ENCODE measurements at places on chromosomes 4 and X.
A peak's percentile ranks its signal among the peaks of the same experiment; 100 is the strongest.

DNA sequence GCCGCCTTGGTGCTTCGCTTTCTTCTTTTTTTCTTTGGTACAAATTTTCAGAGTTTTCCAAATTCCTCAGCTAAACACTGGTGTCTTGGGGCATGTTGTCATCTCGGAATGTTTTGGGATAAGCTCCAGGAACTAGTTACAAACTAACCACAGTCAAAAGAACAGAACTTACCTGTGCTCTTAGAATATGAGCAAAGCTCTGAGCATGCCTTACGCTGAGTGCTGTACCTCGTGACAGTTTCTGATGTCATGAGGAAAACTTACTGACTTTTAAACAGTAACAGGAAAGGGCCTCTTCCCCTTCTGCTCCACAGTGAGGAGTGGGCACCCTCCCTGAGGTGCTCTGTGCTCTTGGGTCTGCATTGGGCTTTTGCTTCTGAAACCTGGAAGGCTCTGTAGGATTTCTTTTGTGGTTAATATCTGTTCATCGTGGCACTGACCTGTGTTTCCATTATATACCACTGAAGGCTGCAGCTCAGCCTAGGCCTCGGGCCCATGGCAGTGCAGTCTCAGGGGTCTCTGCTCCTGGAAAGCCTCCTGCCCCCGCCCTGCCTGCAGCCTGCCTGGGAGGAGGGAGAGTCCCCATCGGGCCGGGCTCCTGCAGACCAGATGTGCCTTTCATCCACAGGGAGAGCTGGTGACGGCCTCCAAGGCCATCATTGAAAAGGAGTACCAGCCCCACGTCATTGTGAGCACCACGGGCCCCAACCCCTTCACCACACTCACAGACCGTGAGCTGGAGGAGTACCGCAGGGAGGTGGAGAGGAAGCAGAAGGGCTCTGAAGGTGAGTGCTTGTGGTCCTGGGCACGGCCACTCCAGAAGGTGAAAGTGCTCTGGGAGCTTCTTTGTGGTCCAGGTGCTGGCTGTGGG lies 48.7 kb downstream of the NOP14 start:
- no peak for DNase-seq

GRCh38 chrX:13473442-13474163 lies 95.8 kb upstream of the EGFL6 start:
- peak; percentile 55 for DNase-seq

DNA sequence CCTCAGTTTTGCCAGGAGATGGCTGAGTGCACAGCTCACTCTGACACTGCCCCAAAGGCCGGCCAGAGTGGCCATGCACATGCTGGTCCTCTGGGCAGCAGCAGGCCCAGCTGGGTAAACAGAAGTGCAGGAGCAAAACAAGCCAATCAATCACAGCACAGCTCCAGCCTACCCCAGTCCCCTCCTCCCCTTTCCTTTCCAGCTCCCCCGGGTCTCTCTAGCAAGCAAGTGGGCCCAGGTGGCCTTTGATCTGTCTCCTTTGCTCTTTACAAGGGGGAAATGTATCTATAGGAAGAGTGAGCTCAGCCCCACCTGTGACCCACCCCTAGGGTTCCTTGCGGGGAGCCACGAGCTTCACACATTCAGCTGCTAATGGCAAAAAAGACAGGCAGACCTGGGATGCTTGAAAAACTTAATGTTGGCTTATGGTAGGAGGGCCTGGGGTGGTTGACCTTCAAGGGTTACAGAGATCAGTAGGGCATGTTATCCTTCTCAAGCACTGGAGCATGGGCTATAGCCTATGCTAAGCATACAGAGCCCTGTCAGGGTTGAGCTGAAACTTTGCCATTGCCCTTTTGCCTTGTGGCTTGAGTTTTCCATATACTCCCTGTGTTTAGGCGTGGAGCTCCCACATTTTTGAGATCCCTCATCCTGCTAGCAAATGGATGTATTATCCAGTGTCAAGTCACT lies 57.8 kb upstream of the PLAC1 start:
- DNase-seq = no peak

GRCh38 chr4:2354760-2355159 lies 63.7 kb downstream of the ZFYVE28 start:
- peak; percentile 65 for DNase-seq

DNA sequence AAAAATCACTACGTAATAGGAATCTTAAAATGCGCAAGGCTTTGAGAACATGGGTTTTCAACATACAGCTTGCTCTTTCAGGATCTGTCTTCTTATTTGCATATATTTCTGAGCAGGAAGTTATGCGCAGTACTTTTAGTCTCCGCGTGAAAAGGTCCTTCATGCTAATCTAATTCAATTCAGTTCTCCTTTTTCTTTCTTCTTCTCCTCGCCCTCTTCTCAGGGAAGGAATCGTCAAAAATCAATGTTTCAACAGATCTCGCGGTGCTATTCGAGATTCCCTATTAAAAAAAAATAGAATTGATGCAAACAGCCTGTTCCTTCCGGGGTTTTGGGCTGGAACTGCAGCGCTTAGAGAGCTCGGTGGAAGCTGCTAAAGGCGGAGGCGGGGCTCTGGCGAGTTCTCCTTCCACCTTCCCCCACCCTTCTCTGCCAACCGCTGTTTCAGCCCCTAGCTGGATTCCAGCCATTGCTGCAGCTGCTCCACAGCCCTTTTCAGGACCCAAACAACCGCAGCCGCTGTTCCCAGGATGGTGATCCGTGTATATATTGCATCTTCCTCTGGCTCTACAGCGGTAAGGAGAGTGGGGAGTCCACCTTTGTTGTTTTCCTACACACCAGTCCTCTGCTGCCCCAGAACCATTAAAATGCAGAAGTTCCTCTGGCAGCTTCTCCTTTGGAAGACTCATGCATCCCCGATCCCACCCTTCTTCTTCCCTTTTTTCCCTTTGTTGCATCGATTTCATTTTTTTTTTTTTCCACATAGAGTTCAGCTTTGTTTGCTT lies at the start of the genes HMGN5 and SH3BGRL:
TSS of gene HMGN5 (minus strand) at position 243 of the 785 bp plus-strand sequence. CDS start 80,364 bp downstream, outside the sequence.
TSS of gene SH3BGRL (plus strand) at position 432 of the 785 bp plus-strand sequence. CDS start at position 531, 99 bp downstream.
- DNase-seq = peak; percentile 83

GRCh38 chr4:3200423-3201090 lies 48.4 kb upstream of the MSANTD1 start:
- DNase-seq = no peak

GRCh38 chr4:178037459-178038214 lies 595.4 kb upstream of the AGA start:
- no peak for DNase-seq

GRCh38 chr4:75189711-75190335 lies 256.9 kb downstream of the PARM1 start:
- no peak for DNase-seq

- no peak for DNase-seq
These were observed 34.6 kb downstream of the EFHC2 start for GRCh38 chrX:44308869-44309268.

- DNase-seq = no peak
These were observed 47.9 kb downstream of the ZNF827 start for GRCh38 chr4:145890689-145891088.

- DNase-seq = peak; percentile 54
These were observed 76.5 kb downstream of the STIM2 start for GRCh38 chr4:26937139-26937538.

- no peak for DNase-seq
These were observed 15.0 kb upstream of the TRIM2 start for GRCh38 chr4:153189016-153189801.

DNA sequence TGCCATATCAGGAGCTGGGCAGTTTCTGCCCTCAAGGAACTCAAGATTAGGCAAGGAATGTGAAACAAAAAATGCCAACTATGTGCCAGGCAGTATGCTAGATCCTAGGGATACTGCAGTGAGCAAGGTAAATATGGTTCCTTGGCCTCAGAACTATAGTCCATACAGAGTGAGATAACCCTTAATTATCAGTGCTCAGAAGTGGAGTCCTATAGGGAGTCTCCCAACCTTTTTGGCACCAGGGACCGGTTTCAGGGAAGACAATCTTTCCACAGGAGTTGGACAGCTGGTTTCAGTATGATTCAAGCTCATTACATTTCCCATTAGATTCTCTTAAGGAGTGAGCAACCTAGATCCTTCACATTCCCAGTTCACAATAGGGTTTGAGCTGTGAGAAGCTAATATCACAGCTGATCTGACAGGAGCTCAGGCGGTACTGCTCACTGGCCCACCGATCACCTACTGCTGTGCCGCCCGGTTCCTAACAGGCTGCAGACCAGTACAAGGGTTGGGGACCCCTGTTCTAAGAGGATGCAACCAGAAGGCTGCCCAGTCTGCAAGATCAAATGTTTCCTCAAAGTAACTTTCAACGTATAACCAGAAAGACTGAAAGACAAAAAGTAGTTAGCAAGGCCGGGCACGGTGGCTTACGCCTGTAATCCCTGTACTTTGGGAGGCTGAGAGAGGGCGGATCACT lies 1.7 kb upstream of the SRP72 start:
- no peak for DNase-seq

- no peak for DNase-seq
These were observed 484.0 kb upstream of the CTSO start for GRCh38 chr4:156437666-156438065.

DNA sequence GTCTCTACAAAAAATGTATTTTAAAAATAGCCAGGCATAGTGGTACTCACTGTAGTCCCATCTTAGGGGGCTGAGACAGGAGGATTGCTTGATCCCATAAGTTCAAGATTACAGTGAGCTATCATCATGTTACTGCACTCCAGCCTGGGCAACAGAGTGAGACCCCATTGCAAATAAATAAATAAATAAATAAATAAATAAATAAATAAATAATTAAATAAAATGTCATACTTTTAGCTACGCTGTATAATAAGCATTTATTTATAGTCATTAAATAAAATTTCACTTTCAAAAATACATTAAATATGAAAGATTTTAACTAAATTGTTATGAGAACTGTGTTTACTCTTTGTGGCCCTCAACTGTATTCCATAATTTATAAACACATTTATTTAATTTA lies 1124.2 kb downstream of the PCDH7 start:
- no peak for DNase-seq

DNA sequence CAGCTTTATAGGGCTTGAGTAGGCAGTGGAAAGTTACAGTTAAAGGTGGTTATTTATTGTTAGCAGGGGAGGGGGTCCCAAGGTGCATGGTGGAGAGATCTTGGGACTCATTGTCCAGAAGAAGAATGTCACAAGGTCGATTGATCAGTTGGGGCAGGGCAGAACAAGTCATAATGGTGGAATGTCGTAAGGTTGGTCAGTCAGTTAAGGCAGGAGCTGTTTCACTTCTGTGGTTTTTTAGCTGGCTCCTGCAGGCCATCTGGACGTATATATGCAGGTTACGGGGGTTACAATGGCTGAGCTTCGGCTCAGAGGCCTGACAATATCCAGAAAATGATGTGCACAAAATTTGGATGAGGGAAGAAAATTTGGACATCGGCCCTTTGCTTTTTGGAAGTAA lies 7.1 kb downstream of the OFD1 start:
- DNase-seq = no peak

DNA sequence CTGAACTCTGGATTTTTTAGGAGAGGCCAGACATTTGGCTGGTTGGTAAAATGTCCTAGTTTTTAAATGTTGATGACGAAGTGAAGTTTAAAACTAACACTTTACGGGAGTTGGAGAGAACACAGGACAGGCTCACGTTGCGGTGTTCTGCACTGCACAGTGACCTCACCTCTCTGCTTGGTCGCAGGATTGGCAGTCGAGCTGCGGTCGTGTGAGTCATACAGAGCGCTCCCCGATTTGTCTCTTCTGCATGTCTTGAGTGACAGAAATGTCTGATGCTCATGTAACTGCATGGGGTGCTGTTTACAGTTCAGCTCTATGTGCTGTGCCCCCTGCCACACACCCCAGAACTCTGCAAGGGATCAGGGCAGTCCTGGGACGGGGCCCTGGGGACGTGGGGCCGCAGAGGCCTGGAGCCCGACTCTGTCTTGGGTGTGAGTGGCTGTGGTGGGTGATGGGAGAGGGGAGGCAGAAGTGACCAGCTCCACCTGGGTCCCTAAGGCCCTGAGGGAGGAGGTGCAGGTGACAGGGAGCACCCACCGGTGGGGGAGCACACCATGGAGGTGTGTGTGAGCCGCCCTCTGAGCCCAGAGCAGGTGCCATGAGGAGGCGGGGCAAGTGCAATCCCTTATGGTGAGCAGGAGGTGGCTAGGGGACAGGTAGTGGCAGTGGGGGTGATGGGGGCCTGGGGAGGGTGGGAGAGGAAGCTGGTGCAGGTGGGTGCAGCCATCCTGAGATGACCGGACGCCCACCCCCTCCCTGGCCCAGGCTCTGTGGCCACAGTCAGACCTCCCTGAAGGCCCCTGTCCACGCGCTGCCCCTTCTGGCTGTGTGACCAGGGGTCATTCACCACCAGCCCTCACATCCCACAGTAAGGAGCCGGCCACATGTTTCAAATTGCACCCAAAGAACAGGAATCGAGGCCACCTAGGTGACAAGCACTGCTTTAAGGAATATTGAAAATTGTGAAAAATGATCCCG lies 77.9 kb upstream of the ADRA2C start:
- DNase-seq = no peak

DNA sequence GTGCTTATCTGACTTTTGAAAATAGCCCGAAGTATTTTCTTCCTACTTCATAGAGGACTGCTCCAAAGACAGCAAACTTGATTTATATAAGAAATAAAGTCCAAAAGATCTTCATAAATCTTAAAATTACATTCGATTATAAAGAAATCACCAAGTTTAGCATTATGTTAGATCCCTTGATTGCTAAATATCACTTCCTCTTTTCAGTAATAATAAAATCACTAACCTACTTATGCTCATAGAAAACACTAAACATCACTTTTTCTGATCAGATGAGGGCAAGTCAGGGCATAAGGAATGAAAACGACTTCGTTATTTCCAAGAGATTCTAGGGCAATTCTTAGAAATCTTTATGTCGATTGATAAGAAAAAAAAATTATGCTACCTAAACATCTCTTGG lies 32.0 kb downstream of the DYNLT3 start:
- DNase-seq = peak; percentile 29

- DNase-seq = no peak
These were observed 401.3 kb upstream of the BOD1L1 start for GRCh38 chr4:14028862-14029261.

DNA sequence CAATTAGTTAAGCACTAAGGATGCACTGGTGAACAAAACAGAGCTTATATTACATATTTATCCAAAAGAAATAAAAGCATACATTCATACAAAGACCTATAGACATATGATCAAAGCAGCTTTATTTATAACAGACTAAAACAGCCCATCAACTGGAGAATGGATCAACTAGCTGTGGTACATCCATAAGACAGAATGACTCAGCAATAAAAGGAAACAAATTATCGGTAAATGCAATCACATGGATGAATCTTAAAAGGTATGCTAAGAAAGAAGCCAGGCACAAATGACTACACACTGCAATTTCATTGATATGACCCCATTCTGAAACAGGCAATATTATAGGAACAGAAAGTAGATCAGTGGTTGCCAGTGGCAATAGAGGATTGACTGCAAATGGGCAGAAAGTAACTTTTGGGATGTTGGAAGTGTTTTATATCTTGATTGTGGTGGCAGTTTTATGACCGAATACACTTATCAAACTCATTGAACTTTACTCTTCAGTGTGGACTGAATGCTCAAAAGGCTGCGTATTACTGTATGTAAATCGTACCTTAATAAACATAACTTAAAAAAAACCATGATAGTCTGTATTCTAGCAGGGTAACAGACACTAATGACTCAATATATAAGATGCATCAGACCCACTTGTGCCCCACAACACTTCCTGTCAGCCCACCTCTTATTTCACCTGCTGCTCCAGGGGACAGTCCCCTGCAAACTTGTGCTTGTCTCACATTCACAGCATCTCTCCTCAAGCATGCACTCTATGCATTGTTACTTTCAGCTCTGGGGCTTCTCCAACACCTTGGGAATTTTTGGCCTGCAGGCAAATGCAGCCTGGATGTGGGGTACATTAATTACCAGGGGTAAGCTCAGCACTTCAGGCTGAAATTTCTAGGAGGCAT lies 59.1 kb downstream of the MID1IP1 start:
- DNase-seq = peak; percentile 1

- DNase-seq = no peak
These were observed 36.6 kb downstream of the PITX2 start for GRCh38 chr4:110586131-110586850.

Measured in B cell (primary cell).